ENCODE measurements at places on chromosomes 12 and 14.

- DNase-seq, result no peak
These were observed 31.5 kb upstream of the ACTN1 start for GRCh38 chr14:69010648-69011047.

- DNase-seq, result no peak
These were observed 39.8 kb downstream of the PRIMA1 start for GRCh38 chr14:93748208-93749075.

DNA sequence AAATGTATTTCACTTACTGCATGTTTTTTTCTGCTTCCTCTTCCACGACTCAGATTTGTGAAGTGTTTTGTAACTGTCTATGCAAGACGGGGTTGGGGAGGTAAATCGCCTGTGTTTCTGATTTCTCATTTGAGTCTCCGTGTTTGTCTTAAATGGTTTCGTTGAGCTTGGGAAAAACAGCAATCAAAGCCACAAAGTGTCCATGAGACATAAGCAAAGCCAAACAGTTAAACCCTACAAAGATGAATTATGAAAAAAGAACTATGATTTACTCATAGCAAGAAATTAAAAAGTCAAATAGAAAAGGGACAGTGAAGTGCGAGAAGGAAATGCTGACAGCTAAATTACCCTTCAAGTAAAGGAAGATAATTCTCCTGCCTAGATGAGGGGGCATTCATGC, 164.3 kb upstream of the TMPO start:
- no peak for DNase-seq

DNA sequence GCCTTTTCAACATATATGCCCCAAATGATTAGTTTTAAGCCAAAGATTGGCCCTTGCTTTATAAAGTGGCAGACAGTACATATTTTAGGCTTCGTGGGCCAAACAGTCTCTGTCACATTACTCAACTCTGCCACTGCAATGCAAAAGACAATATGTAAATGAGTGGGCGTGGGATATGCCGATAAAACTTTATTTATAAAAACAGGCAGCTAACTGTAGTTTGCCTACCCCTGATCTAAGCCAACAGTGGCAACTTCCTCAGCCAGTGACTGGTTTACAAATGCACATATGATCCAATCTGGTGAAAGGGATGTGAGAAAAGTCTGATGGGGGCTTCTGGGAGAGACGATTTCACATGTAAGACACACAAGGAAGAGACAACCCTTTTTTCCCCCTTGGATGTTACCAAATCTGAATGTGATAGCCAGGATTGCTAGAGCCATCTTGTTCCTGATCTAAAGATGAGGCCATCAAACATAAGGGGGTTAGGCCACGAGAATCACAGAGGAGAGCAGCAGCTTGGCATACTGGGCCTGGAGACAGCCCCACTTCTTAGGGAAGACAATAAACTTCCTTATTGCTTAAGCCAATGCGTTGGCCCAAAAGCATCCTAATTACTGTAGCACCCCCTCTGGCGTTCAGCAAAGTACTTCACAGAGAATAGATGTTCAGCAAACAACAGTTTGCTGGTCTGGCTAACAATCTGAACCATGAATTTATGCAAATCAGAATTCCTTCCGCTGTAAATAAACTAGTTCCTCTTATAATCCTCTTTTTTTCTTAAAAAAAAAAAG, 75.2 kb upstream of the TMCC3 start:
- DNase-seq, result peak; percentile 17

DNA sequence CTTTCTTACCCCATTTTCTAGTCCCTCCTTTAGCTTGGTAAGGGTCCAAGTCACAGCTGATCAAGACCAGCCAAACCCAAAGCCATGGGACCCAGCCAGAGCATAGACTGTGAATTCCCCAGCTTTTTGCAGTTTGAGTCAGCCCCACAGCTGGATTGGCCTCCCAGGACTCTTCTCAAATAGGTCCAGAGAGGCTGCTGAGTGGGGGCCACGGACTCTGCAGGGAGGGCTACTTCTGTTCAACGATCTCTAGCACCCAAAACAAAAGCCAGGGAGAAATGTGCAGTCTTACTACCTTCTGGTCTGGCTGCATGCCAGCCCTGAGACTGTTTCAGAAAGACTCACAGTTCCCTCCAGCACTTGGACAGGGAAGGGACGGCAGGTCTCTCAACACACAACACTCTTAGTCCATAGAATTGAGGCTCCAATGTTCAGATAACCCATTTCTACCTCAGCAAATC, 1.6 kb downstream of the VDR start:
- DNase-seq, result peak; percentile 96

GRCh38 chr14:69059658-69060623, 80.8 kb upstream of the ACTN1 start:
- peak; percentile 91 for DNase-seq

GRCh38 chr12:15318841-15319240, 3.5 kb upstream of the PTPRO start:
- DNase-seq, result no peak

- DNase-seq, result peak; percentile 94
These were observed 51.0 kb downstream of the PTGER2 start for GRCh38 chr14:52365071-52365470.

- DNase-seq, result no peak
These were observed 451.3 kb downstream of the FOXG1 start for GRCh38 chr14:29217813-29218450.

DNA sequence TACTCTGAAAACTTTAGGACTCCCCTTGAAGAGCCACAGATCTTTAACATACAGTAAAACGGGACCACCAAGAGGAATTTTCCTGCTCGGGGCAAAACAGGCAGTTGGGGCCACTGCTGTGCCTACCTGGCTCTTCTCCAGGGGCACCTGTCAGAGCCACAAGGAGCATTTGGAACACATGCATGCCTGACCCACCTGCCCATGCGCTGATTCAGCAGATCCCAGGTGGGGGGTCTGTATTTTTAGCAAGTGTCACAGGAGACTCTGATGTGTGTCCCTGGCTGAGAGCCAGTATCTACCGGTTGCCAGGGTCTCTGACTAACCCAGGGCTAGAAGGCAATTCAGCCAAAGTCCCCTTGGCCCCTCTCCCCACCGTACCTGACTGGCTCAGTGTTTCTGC, 6.5 kb downstream of the CTDSP2 start:
- DNase-seq, result no peak

DNA sequence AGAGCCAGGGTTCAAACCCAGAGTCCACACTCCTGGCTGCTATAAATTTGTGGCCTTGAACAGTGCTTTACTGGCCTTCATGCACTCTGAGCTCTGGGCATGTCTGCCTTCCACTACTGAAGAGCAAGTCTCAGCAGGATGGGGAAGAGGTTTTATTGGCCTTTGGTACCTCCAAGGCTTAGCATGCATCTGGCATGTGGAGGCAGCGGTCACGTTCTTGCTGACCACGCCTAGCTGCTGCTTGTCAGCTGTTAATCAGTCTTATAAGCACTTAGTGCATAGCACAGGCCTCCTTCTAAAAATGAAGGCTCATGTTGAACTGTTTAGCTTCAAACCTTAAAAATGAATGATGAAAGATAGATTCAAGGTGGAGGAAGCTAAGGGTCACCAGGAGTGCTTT, 177.5 kb downstream of the PELI2 start:
- peak; percentile 9 for DNase-seq

GRCh38 chr14:96421236-96421635, 29.3 kb downstream of the AK7 start:
- no peak for DNase-seq

- peak; percentile 65 for DNase-seq
These were observed 63.1 kb downstream of the BBS10 start for GRCh38 chr12:76284816-76285750.

GRCh38 chr12:105574056-105574715, 243.7 kb downstream of the C12orf75 start:
- peak; percentile 38 for DNase-seq

DNA sequence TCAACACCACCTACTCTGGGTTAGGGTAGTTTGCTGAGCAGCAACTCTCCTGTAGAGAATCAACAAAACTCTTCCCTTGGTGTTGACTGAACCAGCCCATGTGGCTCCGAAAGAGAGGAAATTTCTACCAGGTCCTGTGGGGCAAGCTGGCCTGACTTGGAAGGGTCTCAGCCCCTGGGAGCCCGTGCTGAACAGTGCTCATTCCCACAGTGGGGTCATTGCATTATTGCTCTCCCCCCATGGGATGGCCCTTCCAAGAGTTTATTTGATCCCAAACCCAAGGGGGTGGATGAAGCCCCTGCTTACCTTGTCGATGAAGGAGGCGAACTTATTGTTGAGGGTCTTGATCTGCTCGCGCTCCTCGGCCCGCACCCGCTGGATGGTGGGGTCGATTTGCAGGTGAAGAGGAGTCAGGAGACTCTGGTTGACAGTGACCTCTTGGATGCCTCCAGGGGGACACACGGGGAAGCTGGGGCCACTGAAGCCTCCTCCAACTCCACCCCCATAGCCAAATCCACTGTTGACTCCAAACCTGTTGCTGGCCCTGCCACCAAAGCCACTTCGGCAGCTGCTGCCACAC, 580 bp downstream of the KRT75 start:
- DNase-seq, result no peak

DNA sequence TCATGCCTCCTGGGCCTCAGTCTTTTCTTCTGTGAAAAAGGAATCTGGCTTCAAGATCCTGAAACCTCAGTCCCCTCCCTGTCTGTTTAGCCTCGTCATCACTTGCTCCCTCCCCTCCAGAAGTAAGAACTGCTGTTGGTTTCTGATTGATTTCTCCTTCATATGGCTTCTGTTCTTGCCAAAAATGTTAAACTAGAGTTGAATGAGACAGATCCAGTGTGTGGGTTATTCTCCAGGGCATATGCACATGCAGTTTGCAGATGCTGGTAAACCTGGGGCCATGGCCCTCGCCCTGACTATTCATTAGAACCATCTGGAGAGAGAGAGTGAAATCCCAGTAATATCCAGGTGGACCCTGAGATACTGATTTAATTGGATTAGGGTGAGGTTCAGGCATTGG, 175.1 kb downstream of the TMEM132C start:
- no peak for DNase-seq

- DNase-seq, result peak; percentile 66
These were observed 26.0 kb downstream of the MAPK1IP1L start for GRCh38 chr14:55077170-55078151.

DNA sequence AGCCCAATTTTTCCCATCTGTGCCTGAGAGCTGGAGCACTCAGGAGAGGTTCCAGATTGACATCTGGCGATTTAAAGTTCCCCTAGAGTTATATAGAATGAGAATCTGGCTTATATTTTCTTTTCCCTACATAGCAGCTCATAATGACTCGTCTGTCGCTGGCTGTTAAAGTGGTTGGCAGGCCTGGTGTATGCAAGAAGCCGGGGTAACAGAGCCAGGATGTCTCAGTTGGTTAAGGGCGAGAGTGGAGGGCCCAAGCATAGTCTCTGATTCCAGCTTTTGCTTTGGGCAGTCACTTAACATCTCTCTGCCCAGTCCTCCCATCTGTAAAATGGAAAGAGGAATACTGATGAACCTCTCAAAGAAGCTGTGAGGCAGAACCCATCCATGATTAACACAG, 751.6 kb downstream of the NOVA1 start:
- DNase-seq, result no peak

DNA sequence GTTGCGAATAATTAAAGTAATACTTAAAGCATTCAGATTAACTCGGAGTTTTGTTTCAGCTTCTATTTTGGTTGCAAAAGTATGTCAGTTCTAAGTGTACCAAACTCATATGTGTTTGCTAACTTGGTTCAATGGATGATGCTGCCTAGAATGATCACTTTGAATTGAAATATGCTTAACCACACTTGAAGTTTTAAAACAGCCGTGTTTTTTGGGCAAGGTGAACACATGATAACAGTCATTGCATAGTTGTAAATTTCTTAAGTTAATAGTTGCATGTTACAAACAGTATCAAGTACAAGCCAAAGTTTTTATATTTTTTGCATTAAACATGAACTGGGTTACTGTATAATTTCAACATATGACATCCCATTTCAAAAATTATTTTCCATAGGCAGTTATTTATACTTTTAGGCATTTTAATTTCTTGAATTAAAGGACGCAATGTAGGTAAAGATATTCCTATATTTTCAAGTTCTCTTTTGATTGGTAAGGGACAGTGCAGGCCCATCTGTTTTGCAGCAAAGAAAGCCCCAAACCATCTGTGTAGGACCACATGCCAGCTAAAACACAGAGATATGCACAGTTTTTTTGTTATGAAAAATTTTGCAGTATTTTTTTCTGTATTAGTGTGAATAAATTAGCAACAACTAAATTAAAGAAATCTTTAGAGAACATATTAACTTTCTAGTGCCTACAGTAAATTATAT, 575.5 kb downstream of the PRKD1 start:
- no peak for DNase-seq

DNA sequence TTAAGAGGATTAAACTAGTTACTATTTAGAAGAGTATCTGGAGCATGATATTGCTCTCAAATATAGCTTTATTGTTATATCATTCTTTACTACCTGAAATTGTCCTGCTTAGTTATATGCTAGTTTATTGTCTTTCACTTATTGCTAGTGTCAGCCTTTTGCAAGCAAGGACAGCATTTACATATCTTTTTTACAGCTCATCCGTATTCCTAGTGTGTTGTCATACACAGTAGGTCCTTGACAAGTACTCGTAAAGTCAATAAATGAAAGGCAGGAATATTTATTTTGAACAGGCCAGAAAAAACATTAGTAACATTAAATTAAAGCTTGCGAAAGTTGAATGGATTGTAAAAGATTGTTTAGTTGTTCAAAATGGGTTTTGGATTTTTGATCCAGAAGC, 35.0 kb downstream of the CRADD start:
- no peak for DNase-seq

DNA sequence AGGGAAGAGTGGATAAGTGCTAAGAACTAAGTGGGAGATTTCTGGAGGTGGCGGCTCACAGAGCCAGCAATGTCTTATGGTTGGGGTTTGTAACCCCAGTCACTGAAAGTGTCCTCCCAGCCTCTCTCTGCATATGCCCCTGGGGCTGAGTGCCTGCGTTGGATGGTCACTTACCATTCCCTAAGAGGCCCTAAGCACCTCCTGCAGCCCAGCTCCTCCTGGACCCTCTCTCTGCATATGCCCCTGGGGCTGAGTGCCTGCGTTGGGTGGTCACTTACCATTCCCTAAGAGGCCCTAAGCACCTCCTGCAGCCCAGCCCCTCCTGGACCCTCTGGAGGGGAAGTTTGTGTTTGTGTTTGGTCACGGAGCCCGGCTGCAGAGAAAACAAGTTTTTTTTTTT, 425.8 kb downstream of the TMEM121 start:
- DNase-seq, result no peak

DNA sequence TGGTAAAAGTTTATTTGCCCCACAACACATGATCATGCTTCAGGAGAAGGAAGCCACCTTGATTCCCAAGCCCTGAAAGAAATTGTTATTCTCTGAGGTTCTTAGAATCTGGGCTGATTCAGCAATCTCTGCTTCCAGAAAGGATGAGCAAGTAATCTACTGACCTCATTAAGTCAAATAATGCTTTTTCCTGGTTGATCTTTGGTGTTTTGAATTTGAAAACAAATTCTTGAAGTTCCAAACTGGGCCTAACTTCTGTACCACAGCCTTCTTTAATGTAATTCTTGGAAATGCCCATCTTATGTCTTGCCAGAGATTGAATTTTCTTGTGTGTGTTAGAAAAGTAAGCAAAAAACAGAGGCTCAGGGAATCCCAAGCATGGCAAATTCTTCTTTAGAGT, 319.2 kb upstream of the DDHD1 start:
- DNase-seq, result peak; percentile 52
